ENCODE measurements at places on chromosomes 3 and 15.

- DNase-seq, result no peak
Observed at GRCh38 chr3:183937601-183938286, 53.1 kb upstream of the PARL start.

GRCh38 chr15:69499521-69500211 lies 47.0 kb downstream of the RPLP1 start:
- no peak for DNase-seq

DNA sequence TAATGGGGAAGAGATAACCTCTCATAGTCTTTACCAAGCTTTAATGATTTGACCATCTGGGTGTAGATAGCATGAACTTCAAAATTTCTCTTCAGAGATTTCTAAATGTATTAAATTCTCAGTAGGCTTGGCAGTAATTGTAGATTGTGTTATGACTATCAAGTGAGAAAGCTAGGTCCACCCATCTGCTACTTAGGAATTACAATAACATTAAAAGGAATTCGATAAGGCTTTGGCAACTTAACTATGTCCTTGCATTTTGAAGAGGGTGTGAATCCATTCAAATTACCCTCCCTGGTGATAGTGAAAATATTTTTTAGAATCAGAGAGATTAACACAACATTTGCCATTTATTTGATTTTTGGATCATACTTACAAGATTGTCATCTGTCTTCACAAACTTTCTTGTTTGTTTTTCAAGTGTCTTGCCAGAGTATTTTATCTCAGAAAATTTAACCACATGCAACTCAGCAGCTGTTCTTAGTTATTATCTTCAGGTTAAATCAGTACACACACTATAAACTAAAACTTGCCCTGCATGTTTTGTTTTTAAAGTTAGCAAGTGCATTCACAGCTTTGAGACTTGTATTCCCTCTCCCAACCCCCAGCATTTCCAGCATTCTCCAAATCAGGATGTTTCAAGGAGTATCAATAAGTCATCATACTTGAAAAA lies 69.6 kb upstream of the COL8A1 start:
- no peak for DNase-seq

DNA sequence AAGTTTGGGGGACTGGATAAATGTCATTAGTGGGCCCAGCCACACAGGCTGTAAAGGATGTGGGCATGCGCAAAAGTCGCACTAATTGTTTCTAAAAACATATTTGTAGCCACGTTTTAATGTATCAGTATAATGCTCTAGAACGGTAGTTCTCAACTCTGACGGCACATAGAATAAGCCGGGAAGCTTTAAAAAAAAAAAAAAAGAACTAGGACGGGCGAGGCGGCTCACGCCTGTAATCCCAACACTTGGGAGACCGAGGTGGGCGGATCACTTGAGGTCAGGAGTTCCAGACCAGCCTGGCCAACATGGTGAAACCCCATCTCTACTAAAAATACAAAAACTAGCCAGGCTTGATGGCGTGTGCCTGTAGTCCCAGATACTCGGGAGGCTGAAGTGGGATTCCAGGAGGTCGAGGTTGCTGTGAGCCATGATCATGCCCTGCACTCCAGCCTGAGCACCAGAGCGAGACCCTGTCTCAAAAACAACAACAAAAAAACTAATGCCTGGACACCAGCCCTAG lies 618 bp upstream of the MON1A start:
- no peak for DNase-seq

DNA sequence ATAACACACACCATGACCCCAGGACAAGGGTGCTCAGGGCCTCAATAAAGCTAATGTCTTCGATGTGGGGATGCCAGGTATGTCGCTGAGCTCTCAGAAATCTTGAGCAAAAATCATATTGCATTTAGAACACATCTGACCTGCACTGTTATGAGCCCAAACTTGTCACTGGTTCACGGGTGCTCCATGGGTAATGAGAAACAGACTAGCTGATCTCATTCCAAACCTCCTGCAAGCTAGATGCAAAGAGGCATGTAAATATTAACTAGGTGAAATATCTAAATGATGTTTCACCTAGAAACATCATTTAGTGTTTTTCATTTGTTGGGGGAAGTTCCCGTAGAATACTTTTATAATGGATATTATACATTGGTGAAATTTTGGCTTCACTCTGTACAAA lies 549.4 kb downstream of the OCA2 start:
- no peak for DNase-seq

Measured in coronary artery (tissue), 2 donors.